ENCODE measurements at places on chromosomes 12 and 14.

DNA sequence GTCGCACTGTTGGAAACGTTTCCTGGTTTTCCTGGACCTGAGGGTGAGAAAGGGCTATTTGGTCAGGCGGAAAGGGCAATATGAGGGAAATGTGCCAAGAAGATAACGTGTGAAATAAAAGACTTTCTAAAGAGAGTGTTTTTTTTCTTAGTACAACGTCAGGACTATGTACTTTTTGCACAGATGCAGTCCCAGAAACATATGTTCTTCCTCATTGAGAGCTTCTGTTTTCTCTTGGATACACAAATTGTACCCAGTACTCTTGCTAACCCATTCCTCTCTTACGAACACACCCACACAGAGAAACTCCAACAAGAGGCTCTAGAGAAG is 669 bp upstream of the PKP2 start:
- DNase-seq = no peak

DNA sequence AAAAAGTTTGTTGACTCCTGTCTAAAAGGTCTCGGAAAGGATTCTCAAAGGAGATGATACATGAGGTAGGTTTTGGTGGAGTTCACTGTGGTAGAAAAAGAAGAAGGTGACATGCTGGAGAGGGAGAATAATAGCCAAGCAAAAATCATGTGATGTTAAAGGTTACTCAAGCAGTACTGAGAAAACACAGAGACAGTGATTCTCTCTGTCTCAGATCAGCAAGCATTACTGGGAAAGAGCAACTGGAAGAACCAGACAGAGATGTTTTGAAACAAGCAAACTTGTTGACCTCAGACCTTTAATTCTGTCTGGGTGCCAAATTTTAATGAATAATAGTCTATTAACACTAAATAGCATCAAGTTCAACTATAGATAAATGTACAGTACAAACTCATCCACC is 183.5 kb upstream of the PLEKHG7 start:
- no peak for DNase-seq

GRCh38 chr12:123634142-123634561 is 523 bp downstream of the GTF2H3 start:
- DNase-seq = no peak

DNA sequence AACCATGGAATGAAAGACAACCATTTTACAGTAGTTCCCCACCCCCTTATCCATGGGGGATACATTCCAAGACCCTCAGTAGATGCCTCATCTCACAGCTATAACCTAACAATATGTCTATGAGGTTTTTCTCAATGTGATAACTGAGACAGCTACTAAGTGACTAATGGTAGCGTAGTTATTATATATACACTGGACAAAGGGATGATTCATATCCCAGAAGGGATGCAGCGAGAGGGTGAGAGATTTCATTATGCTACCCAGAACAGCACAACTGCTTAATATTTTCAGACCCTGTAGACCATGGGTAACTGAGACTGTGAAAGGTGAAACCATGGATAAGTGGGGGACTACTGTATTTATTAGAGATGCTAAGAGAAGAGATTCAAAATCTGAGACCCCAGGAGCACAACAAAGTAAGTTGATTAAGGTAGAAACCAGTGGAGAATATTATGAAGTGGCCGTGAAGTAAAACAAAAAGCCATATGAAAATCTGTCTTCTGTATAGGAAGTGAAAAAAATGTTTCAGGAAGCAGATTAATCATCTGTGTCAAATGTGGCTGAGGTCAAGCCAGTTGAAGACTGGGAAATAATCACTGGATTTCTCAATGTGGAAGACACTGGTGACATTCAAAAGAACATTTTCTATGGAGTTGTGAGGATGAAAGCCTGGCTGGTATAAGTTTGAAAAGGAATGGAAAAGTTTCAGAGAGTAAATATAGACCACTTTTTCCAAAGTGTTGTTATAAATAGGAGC is 77.2 kb downstream of the RPL10L start:
- DNase-seq = no peak

DNA sequence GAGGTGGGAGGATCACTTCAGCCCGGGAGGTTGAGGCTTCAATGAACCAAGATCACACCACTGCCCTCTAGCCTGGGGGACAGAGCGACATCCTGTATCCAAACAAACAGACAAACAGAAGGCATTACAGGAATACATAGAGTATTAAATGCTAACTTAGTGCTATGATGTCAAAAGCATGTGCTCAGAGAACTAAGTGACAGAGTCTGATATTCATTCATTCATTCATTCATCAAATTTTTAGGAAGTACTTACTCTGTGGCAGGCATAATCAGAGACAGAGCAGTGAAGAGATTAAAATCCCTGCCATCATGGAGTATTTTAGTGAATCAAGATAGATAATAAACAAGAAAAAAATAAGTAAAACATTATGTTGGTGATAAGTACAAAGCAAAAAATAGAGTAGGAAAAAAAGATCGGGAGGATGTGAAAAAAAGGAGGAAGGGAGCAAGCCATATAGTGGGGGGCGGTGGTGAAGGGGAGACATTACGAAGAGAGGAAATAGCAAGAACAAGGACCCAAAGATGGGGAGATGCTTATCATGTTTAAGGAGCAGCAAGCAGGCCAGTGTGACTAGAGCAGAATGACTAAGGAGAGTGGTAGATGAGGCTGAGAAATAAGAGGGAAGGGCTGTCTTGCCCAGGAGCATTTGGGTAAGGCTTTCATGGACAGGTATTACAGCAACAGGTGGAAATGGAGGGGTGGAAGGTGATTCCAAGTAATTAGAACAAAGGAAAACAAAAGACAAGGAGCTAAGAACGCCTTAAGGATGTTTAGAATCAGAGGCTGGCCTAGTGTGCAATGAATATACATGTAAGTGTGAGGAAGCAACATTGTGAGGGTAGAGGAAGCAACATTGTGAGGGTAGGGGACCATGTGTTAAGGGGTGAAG is 2.8 kb downstream of the MAP4K5 start:
- DNase-seq = no peak

GRCh38 chr14:24411443-24412389 is 12.9 kb downstream of the NYNRIN start:
- no peak for DNase-seq

GRCh38 chr14:94536836-94537235 is 24.4 kb upstream of the SERPINA4 start:
- DNase-seq = no peak

- DNase-seq = no peak
Measured at GRCh38 chr14:104996483-104996882, 10.9 kb downstream of the CLBA1 start.

GRCh38 chr14:89379891-89380820 is 36.9 kb downstream of the FOXN3 start:
- no peak for DNase-seq

- DNase-seq = no peak
Measured at GRCh38 chr14:52318826-52319645, 4.9 kb downstream of the PTGER2 start.

DNA sequence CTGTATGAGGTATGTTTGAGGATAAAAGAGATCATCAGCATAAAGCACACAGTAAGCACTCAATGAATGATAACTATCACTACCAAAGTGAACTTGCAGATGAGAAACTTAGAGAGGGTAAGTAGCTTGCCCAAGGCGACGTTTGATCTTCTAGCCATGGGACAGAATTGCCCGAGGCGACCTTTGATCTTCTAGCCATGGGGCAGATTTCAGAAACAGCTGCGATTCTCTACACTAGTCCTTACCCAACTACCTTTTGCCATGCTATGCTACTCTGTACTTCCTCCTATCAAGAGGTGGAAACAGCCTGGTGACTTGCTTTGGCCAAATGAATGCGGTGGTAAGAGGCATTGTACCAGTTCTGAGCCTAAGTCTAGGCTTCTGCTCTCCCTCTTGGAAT is 23.7 kb upstream of the NT5DC3 start:
- DNase-seq = no peak

DNA sequence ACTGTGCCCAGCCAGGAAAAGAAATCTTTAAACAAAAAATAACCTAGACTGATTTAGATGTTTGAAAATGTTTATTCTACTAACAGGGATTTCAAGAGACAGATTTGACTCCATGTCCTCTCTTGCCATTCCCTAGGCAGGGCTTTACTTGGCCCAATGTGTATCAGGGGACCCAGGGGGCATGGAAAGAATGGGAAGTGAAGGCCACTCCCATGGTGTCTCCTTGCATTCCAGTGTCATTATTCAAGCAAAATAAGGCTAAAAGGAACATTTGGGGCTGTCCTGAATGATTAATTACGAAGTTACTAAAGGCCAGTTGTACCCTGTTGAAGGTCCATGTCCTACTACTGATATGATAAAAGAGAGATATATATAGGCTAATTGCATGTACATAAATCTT is 151.9 kb upstream of the ATF7IP start:
- DNase-seq = no peak
